ENCODE measurements at places on chromosomes 11 and 22. TPM values are rescaled to one million over a fixed set of nuclear protein-coding genes. Genes with fewer than 3 reads are reported as not detected.

The KLHL35 gene
- 2.5 TPM for total RNA-seq

The CNTN5 gene
- total RNA-seq, result not detected

The BTG4 gene
- total RNA-seq, result not detected

The NCAM1 gene
- not detected for total RNA-seq

The TRIM49C gene
- not detected for total RNA-seq

The TRIM44 gene
- total RNA-seq, result 27.6 TPM

The CARNS1 gene
- 0.62 TPM for total RNA-seq

The KRTAP5-10 gene
- total RNA-seq, result not detected

The PDE2A gene
- total RNA-seq, result 0.64 TPM

The ALX4 gene
- total RNA-seq, result not detected

The CCDC87 gene
- 0.29 TPM for total RNA-seq

The RDX gene
- total RNA-seq, result 94.6 TPM

The OR4C15 gene
- not detected for total RNA-seq

The ASPHD2 gene
- total RNA-seq, result 23.5 TPM

The OR5D13 gene
- not detected for total RNA-seq

The OR8A1 gene
- total RNA-seq, result not detected

DNA sequence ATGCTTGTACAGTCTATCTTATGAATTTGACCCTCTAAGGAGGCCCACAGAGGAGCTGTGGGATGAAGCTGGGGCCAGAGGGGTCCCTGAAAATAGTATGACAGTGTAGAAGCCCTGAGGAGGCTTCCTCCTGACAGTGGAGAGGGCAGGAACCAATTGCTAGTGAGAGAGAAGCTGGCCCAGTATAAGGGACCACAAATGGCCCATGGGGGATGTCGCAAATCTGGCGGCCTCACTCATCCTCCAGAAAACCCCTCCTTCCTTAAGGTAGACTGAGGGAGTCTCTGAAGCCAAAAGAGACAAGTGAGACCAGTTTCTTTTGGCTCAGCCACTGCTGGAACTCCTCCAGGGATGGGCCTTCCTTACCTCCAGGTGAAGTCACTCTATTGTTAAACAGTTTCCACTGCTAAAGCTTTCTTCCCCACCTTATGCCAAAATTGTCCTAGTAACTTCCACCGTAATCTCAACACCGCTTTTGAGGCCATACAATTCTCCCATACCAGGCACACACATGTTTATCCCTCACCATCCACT lies 17.8 kb upstream of the CASTOR1 start:
- no peak for DNase-seq

GRCh38 chr11:69821511-69822040 lies 2.4 kb upstream of the FGF3 start:
- DNase-seq, result no peak

DNA sequence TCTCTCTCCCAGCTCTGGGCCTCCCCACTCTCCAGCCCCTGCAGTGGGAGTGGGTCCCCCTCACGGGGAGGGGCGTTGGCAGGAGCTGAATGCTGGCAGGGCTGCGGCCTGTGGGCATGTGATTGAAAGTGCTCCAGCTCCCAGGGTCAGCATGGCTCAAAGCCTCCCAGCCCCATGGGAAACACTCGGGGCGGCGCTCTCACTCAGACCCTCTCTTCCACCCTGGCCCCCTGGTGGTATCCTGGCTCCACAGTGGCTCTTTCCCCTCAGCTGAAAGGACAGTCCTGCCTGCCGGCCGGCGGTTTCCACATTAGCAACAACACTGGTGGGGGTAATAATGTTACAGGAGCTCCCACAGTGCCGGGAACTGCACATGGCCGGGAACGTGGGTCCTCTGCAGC lies 35.5 kb downstream of the POLR3H start:
- DNase-seq, result no peak

DNA sequence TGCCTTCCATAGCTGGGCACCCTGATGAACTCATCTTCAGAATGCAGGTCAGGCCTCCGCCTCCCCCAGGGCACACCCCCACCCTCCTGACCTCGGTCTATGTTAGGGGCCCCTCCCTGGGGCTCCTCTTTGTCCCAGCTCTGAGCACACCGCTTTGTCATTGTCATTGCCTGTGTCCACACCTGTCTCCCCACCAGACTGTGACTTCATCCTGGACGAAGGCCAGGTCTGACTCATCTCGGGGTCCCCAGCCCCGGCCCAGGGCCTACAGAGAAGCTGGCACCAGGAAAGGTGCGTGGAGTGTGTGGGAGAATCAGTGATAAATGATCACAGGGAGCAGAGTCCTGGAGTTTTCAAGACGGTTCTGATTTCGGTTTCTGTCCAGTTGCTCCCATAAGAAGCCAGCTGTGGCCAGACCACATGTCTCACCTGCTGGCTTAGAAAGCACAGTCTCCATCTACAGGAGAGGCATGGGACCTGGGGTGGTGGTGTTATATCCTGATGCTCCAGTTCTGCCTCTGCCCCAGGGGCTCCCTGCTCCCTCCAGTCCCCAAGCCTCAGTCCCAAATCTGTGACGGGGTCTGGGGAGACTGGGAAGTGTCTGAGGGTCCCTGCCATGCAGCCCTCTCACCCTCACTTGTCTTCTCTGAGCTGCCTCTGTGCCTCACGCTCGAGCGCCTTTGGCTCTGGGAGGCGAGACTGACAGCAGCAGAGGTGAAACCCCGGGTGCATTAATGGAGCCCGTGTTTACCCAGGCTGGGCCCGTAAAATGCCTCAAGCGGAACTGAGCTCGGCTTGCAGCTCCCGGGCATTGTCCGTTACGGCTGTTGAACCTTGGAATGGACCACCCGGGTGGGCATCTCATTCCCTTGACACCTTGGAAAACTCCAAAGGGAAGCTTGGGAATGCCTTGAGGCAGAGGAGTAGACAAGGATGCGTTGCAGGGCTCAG lies 85.5 kb upstream of the WNT11 start:
- DNase-seq, result no peak

DNA sequence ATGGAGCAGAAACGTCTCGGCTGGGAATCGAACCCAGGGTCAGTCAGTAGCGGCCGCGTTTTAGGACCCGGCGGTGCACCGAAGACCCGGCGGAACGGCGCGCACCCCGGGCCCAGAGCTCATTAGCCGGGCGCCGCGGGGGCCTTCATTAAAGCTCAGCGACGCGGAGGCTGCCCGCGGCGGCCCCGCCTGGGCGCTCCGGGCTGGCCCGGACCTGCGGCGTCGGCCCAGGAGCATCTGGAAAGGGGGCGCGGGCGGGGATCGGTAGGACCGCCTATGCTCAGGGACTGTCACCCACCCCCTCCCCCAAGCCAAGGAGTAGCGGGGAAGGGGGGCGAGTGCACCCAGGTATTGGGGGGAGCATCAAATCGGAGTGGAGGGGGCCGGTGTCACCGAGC lies 52.2 kb downstream of the CYTH4 start:
- DNase-seq, result no peak

DNA sequence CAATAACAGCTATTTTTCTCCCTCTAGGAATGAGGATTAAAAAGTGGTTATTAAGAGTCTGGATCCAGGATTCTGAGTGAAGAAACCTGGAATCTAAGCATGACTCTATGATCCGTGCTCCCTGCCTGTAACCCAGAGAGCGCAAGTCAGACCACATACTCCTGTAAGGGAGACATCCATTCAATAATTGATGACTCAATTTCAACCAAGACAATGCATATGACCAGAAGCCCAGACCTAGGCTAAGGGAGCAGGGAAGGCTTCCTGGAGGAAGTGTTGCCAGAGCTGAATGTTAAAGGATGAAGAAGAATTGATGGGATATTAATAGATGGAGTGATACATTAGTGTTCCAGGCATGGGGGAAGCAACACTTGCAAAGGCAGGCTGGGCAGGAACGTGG lies 13.8 kb upstream of the PAMR1 start:
- no peak for DNase-seq

GRCh38 chr11:42524534-42525227 lies 787.1 kb upstream of the API5 start:
- DNase-seq, result no peak

DNA sequence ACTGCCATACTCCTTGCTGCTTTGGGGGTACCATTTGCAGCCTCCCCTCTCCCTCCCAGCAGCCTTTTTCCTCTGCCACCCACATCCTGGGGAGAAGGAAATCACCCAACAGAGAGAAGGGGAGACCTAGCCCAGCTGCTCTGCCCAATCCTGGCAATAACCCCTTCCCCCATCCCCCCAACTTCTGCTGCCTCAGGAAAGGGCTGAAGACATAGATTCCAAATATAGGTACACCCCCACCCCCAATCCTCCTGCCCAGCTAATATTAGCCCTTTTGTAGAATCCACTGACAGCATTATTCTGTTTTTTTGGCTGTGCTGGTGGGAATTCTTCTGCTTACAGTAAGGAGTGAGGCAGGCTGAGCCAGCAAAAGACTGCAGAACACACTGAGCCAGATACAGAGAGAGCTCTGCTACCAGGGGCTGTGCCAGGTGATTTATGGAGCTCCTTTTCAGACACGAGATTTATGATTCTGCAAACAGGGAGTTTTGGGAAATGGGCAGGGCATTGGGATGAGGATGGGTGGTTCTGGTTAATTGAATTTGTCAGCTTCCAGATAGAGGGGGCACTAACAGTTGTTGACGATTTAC lies 164.0 kb downstream of the TENM4 start:
- DNase-seq, result no peak

DNA sequence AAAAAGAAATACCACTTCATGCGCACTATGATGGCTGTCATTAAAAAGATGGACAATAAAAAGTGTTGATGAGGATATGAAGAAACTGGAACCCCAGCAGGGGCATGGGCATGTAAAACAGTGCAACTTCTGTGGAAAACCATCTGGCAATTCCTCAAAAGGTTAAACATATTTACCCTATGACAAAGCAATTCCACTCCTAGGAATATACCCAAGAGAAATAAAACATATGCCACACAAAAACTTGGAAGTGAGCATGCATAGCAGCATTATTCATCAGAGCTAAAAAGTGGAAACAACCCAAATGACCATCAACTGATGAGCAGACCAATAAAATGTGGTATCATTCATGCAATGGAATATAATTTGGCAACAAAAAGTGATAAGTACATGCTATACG lies 50.1 kb downstream of the LRRC32 start:
- no peak for DNase-seq

- DNase-seq, result no peak
Observed at GRCh38 chr22:43992331-43992821, 31.7 kb upstream of the PARVB start.

DNA sequence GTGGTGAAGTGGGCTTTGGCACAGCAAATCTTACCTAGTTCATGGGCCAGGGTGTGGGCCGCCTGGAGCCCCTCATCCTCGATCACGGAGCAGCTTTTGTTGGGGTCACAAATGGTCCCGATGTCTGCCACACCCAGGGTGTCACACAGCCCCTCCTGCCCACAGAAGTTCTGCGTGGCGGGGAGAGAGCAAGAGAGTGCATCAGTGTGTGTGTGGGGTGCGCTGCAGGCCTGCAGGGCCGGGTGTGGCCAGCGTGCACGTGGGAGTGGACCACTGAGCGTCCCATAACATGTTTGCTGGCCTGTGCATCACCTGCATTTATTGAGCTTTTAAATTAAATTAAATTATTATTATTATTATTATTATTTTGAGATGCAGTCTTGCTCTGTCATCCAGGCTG lies 11.5 kb downstream of the ADAMTS8 start:
- DNase-seq, result no peak

GRCh38 chr22:32631507-32632255 lies 157.1 kb downstream of the FBXO7 start:
- no peak for DNase-seq

DNA sequence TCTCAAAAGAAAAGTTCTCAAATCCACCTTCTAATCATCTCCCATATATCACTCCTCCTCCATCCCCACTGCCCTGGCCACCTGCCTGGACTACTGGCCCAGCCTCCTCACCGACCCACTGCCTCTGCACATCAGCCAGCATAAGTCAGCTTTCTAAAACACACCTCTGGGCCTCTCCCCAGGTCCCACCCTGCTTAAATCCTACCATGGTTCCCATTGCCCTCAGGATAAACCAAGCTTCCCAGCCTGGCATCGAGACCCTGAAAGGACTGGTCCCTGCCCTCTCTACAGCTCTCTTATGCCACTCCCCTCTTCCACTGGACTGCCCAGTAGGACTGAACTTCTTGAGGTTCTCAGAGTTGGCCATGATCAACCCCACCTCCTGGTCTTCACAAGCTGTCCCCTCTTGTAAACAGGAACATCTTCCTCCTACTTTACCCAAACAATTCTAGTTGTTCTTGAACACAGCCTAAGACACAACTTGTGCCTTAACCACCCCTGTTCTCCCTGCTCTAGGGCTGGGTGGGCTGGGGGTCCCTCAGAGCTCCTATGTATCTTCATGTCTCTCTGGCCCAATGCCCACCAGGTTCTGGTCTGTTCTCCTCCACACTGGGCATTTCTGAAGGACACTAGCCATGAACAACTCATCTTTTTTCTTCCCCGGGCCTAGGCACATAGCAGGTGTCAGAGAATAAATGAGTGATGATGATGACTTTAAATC lies 12.6 kb upstream of the P2RY6 start:
- no peak for DNase-seq

- no peak for DNase-seq
Observed at GRCh38 chr11:126173257-126173656, 38.2 kb downstream of the RPUSD4 start.

- DNase-seq, result no peak
Observed at GRCh38 chr11:10725114-10725906, 25.7 kb upstream of the CTR9 start.

GRCh38 chr11:88284336-88285050 lies 53.0 kb downstream of the CTSC start:
- DNase-seq, result no peak

- DNase-seq, result no peak
Observed at GRCh38 chr11:95711945-95712221, 77.7 kb downstream of the FAM76B start.

- no peak for DNase-seq
Observed at GRCh38 chr22:31575190-31575589, 78.9 kb downstream of the SFI1 start.

GRCh38 chr22:43039800-43040199 lies 24.9 kb upstream of the PACSIN2 start:
- DNase-seq, result no peak

DNA sequence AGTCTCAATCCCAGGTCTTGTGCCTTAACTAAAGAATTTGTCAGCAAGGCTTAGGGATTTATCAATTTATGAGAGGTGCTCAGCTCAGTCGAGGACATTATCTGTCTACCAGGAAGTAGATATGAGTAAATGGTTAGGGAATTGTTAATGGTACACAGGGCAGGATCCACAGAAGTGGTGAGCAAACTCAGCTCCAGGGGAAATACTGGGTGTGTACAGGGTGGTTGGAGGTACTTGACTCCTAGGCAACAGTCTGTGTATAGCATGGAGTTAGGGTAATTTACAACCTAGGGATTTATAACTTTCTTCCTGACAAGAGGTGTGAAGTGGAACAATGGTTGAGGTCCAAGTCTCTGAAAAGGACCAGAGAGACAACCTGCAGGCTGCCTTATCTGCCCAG lies 123.4 kb upstream of the OR9Q1 start:
- DNase-seq, result no peak

Measured in activated T-helper 1 cell treated with anti-CD3 and anti-CD28 coated beads, Interleukin-12 subunit alpha, Interleukin-12 subunit beta, Interleukin-2, Interleukin-4 antibody, amounts not matched to agents 30 ng/mL and 10 ng/mL and 1 ng/mL, durations not matched to agents 14 hours and 24 hours and 36 hours (primary cell).